ENCODE measurements at places on chromosomes 12 and 14.

- no peak for DNase-seq
Measured at GRCh38 chr12:106079148-106079738, 59.5 kb downstream of the NUAK1 start.

GRCh38 chr12:119578112-119578511 lies 15.5 kb upstream of the TMEM233 start:
- DNase-seq = no peak

- DNase-seq = no peak
Measured at GRCh38 chr14:49297102-49297501, 289.1 kb downstream of the RPS29 start.

DNA sequence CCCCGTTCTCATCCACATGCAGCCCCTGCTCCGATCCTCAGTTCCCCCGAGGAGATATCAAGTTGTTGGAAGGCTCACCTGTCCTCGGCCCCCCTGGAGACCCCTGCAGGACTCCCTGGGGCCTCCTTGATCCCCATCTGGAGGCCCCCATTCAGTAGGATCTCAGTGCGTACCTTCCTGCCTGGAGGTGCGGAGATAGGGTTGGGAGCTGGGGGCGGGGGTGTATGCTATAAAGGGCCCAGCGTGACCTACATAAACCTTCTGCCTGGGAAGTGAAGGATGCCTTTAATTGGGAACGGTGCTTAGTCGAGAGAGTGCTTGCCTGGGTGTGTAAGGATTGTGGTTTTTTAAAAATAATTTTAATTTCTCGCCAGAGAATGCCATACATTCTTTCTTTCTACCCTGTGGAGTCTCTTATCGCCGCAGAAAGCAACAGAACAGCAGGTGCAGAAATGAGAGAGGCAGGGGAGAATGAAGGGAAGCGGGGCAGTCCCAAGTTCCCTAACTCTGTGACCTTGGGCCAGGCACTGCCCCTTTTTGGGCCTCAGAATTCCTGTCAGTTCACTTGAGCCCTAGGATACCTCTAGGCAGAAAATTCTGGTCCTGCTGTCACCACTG lies 153.7 kb downstream of the TSPAN9 start:
- no peak for DNase-seq

DNA sequence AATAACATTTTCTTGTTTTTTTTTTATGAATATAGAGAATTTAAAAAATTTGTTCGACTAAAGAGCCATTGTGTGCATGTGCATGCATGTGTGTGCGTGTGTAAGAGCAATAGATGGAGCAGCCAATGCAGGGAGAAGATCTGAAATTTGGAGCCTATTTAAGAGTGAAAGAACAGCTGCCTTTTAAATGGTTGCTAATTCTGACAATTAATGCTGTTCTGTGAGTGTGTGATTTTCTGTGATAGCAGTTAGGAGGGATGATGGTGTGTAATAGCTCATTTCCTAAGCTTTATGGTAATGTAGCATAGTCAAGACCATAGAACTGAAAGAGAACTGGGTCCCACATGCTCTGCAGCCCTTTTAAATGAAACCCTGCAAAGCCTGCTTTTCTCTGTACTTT lies 137.9 kb downstream of the NRXN3 start:
- no peak for DNase-seq

GRCh38 chr12:12331244-12331771 lies 18.7 kb downstream of the MANSC1 start:
- DNase-seq = no peak

DNA sequence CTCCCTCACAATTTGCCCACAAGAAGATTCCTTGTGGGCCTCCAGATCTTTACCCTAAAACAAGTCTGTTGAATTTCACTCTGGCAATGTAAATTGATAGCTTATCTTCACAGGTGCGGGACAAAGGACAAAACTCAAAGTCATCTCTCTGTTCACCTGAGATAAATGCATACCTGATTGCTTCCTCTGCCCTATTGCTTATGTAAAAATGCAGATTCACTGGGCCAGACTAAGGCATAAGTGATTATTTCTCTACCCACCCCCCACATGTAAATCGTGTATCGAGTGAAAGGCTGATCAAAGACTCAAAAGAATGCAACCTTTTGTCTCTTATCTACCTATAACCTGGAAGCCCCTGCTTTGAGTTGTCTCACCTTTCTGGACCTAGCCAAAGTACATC lies 316.8 kb downstream of the SSPN start:
- DNase-seq = no peak

GRCh38 chr14:49999146-49999761 lies 106.4 kb downstream of the ARF6 start:
- DNase-seq = peak; percentile 19

GRCh38 chr12:124915239-124916236 lies 1.1 kb upstream of the UBC start:
- no peak for DNase-seq

- DNase-seq = no peak
Measured at GRCh38 chr14:23441076-23441475, 5.6 kb upstream of the MYH7 start.

GRCh38 chr14:91341751-91342154 lies 75.9 kb downstream of the CCDC88C start:
- no peak for DNase-seq

DNA sequence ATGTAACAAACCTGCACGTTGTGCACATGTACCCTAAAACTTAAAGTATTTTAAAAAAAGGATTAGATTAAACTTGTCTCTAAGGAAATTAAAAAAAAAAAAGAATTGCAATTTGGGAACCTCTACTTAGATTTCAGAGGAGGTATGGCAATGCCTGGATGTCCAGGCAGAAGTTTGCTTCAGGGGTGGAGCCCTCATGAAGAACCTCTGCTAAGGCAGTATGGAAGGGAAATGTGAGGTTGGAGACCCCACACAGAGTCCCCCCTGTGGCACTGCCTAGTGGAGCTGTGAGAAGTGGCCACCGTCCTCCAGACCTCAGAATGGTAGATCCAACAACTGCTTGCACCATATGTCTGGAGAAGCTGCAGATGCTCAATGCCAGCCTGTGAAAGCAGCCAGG lies 279.6 kb upstream of the CCDC196 start:
- DNase-seq = peak; percentile 5

DNA sequence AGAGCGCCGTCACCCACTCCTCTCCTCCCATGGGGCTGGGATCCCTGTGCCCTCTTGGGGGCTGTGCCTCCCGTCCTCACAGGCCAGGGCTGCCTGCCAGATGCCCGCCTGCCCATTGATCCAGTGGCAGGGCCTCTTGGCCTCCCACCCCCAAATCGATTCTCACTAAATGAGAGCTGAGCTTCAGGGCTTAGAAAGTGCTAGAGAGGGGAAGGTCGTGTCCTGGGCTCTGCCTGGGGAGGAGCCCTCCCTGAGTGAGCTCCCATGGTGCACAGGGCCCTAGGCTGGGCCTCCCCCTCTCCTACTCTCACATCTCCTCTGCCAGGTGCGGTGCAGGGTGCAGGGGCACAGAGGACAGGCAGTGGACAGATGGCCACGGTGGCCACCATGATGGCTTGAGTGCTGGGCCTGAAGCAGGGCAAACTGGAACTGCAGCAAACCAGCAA lies 9.2 kb downstream of the BEGAIN start:
- no peak for DNase-seq

- DNase-seq = no peak
Measured at GRCh38 chr14:22549981-22550673, 38.9 kb downstream of the DAD1 start.
